ENCODE measurements at places on chromosomes 2 and 18.
A peak's percentile ranks its signal among the peaks of the same experiment; 100 is the strongest.

GRCh38 chr2:83364264-83364663 lies 1094.8 kb downstream of the SUCLG1 start:
- DNase-seq, result no peak

- no peak for DNase-seq
Observed at GRCh38 chr18:63205791-63206252, 113.7 kb downstream of the BCL2 start.

DNA sequence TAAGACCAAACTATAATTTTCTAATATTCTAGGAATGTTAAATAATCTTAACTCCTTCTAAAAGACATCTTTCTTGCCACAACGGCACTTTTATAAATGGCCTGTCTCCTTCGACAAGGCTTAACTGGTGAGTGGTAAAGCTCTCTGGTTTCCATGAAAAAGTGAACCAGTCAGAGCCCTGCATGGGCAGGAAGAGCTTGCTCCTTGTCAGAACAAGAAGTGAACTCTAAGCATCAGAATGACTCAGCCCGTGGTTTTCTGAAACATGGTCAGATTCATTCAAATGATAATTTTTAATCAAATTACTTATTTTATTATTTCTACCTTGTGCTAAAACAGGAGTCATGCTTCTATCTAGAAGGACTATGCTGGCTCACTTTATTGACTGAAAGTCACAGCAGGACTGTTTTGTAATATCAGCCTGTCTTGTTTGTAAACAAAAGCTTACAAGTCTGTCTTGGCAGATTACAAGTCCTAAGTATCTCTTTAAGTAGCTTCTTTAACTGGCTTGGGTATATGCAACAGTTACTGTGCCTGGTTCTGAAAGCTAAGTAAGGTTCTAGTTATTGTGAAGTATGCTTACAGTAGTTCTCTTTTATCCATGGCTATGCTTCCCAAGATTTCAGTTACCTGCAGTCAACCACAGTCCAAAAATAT lies 245.4 kb downstream of the NAPG start:
- no peak for DNase-seq

- DNase-seq, result no peak
Observed at GRCh38 chr2:191302459-191303139, 57.4 kb downstream of the MYO1B start.

GRCh38 chr2:191607096-191607495 lies 70.8 kb upstream of the NABP1 start:
- no peak for DNase-seq

DNA sequence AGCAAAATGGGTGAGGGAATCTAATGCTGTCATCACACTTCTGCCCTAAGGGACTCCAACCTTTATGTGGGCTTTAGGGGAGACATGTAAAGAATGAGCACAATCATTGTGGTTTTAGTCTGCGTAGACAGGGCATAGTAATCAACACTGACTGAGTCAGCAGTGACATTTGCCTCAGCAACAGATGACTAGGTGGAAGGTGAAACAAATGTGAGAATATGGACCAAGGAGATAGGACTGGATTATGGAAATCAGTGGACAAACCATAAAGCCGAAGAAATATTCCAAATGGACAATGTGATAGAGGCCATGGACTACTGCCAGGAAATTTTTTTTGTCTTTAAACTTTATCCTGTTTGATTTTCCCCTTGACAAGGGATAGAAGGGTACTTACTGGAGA lies 83.9 kb downstream of the PDK1 start:
- DNase-seq, result no peak

GRCh38 chr2:165573534-165574461 lies 104.3 kb downstream of the CSRNP3 start:
- DNase-seq, result no peak

GRCh38 chr2:15630121-15630977 lies 38.7 kb downstream of the DDX1 start:
- no peak for DNase-seq

GRCh38 chr2:71455011-71455740 lies 1.8 kb downstream of the DYSF start:
- DNase-seq, result peak; percentile 56

DNA sequence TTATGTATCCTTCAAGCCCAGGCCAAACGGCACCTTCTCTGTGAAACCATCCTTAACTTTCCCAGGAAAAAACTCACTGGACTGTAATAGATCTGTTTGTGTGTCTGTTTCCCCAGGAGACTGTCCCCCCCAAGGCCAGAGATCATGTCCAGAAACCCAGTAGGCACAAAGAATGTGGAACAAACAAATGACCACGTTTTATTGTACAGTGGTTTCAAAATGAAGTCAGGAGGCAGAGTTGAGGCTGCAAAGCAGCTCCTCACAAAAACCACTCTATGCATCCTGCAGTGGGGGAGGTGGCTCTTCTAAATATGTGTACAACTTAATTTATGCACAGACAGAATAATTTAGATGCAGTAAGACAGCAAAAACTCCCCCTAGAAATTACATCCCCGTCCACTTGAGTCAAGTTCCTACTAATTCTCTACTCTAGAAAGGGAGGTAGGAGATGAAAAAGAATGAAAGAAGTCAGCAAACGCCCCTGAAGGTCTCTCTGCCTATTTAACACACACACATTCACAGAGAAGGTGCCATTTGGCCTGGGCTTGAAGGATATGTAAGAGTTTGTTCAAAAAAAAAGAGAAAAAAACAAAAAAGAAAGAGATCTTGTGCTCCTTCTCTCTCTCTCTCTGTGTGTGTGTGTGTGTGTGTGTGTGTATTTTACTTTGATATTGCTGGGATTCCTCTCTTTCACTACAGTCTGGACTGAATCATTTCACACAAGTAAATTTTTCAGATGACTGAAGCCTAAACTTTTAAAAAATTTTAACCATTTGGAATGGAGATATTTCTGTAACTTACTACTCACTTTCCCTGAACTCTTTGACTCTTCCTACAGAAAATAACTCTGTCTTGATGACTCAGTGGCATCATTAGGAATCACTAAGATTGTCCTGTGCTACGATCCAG lies 19.5 kb downstream of the BCL2 start:
- DNase-seq, result no peak

DNA sequence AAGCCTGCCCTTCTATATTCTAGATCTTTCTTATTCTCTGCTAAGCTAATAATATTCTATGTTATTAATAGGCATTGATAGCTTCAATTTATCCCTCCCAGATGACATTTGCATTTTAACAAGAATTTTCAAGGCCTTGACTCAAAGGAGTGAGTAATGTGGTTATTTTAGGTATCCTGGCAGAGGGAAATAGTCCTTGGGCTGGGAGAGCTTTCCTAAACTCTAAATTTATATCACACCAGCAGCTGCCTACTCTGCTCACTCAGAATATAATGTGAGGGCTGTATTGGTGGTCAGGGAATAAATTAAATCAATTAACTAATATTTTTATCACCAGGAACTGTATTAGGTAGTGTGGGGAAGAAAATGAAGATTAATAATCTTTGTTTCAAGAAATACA lies 74.8 kb upstream of the ADAM23 start:
- no peak for DNase-seq

- DNase-seq, result no peak
Observed at GRCh38 chr2:171479154-171479814, 43.0 kb upstream of the CYBRD1 start.

- DNase-seq, result no peak
Observed at GRCh38 chr2:42495234-42495581, 1.4 kb upstream of the KCNG3 start.

DNA sequence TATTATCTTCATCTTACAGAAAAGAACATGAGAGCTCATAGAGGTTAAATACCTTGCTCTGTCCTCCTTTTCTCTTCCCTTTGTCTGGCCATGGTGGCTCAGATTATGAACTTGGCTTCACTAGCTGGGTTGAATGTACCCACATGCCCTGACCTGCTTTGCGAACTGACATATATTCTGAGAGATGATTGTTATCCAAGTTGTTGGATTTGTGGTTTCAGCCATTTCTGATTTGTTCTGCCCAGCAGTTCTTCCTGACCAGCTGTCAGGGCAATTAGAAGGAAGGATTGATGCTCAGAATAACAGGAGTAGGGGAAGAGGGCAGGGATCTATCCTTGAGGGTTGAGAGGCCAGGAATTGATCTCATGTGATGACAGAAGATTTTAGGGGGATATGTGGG lies 236.8 kb upstream of the FAM98A start:
- no peak for DNase-seq

DNA sequence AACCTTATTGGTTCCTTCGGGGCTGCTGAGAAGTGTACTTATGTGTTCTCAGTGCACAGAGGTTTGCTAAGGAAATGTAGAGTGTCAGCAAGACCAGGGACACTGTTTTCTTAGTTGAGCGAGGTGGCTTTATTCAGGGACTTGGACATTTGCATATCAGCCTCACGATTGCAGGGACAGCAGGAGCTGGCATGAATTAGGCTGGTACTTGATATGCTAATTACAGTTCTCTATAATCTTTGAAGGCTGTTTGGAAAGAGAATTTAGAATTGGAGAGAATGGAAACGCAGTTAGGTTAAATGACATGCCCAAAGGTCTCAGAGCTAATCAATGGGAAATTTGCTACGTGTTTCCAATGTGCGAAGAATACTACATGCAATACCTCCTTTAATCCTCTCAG lies 18.7 kb upstream of the MTCL1 start:
- DNase-seq, result peak; percentile 94

- no peak for DNase-seq
Observed at GRCh38 chr2:159077869-159078268, 109.4 kb downstream of the TANC1 start.

- no peak for DNase-seq
Observed at GRCh38 chr2:168577885-168578284, 121.8 kb downstream of the CERS6 start.

- DNase-seq, result no peak
Observed at GRCh38 chr2:237742191-237742590, 56.4 kb upstream of the RBM44 start.

DNA sequence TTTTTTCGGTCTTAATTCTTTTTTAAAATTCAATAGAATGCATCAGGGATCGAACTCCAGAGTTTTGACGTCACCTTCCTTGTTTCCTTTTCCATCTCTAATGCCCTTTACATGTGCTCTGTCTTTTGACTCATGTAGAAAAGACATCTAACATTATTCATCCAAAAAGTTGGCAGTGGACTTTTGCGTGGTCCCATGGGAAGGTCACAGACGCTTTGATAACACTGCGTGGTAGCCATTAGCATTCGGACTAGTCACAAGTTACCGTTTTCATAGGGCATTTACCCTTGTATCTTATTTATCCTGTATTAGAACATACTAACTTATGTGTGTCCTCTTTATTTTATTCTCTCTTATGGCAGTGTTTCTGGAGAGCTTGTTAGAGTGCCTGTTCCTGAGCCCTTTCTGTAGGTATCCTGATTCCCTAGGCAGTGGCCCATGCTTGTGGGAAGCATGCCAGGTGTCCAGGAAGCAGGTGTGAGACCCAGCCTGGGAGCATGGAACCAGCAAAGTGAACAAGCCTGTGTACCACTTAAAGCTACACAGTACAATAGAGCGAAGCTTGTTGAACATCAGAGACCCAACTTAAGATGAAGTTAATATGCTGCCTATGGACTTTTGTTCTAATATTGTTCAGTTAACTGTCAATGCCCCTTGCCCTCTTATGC lies 73.6 kb upstream of the RBM44 start:
- peak; percentile 80 for DNase-seq

- DNase-seq, result no peak
Observed at GRCh38 chr2:112698834-112699515, 21.8 kb upstream of the NT5DC4 start.

- peak; percentile 35 for DNase-seq
Observed at GRCh38 chr18:79260510-79260909, 135.2 kb upstream of the NFATC1 start.

GRCh38 chr2:102141970-102142828 lies at the start of gene IL1R1:
TSS of gene IL1R1 (plus strand) at chr2:102142746. CDS start at chr2:102157725, 14,979 bp downstream.
- peak; percentile 3 for DNase-seq

DNA sequence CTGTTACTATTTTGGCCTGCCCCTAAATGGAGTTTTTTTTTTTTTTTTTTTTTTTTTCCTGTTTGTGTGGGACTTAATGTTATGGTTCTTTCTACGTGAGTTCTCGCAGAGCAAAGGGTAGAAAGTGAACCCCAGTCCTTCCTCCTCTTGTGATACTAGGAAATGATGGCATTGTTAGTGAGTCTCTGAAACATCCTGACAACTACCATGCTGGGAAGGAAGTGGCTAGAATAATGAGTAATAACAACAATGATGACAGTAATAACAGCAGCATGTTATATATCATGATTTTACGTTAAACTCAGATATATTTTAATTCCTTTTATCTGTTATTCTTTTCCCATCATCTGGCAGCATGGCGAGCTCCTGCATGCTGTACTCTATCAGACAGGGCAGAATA lies 216.2 kb upstream of the LINC00305 start:
- DNase-seq, result no peak

DNA sequence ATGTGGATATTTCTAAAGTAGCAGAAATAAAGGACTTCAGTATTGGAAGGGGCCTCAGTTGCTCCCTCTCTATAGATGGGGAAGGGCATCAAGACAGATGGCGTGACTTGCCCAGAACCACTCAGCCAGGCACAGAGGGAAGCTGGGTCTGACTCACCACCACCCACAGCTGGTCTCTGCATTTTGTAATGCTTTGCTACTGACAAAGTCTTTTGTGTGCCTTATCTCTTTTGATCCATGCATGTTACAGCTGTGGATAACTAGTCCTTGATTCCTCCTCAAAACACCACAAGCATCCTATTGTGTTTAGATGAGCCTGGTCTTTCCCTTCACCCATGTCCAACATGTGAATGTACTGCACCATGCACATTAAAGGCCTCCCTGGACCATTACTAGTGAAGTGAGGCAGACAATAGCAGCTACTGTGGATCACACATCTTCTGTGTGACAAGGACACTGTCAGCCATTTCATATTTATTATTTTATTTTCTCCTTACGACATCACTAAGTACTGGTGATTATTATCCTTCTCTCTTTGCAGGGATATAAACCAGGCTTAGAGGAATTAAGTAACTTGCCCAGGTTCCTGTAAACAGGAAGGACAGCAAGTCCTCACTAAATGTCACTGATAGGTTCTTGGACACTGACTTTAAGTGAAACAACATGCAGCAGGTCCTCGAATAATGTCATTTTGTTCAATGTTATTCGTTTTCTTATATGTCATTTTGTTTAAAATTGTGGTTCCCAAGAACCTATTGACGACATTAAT lies 29.6 kb upstream of the IL37 start:
- peak; percentile 0 for DNase-seq

DNA sequence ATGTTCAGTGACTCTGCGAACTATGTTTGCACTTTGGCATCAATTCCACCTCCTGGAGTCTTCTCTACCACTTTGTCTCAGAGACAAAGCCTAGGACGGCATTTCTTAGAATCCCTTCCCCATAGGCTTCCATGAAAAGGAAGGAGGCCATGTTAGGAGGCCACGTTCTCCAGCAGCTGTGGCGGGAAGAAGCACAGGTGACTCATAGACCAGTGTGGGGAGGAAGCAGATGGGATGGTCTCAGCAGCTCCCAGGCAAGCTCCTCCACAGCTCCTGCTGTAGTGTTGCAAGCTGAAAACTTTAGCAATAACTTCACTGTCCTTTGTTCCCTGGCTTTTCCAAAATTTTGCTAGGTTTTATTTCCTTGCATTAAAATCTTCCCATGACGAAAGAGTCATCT lies 781.3 kb upstream of the ID2 start:
- peak; percentile 28 for DNase-seq

- DNase-seq, result no peak
Observed at GRCh38 chr18:55000529-55000928, 41.3 kb upstream of the CCDC68 start.

All from NCI-H69 (cell line).